ENCODE measurements at places on chromosomes 5 and 9.

- DNase-seq: no peak
Observed at GRCh38 chr9:124768334-124768733, 2.8 kb downstream of the NR6A1 start.

GRCh38 chr5:74333430-74333829 is 307.1 kb downstream of the ENC1 start:
- DNase-seq: no peak

DNA sequence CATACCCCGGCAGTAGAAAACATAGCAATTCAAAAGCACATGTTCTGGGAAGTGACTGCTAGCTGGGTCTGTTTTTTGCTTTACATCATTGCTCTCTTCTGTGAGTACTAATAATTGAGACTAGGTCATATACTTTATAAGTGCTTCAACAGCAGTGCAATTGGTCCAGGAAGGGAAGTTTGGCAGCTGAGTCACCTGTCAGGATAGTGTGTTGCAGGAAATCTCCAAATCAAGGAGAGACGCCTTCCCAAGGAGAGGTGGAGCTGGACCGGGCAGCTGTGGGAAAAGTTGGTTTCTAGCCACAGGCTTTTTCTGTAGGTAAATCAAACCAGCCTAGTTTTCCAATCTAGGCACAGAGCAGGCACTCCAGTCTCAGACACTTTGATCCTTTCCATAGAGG is 330.1 kb downstream of the ENC1 start:
- no peak for DNase-seq

GRCh38 chr9:21455320-21455719 is 15.1 kb downstream of the IFNA1 start:
- DNase-seq: no peak

DNA sequence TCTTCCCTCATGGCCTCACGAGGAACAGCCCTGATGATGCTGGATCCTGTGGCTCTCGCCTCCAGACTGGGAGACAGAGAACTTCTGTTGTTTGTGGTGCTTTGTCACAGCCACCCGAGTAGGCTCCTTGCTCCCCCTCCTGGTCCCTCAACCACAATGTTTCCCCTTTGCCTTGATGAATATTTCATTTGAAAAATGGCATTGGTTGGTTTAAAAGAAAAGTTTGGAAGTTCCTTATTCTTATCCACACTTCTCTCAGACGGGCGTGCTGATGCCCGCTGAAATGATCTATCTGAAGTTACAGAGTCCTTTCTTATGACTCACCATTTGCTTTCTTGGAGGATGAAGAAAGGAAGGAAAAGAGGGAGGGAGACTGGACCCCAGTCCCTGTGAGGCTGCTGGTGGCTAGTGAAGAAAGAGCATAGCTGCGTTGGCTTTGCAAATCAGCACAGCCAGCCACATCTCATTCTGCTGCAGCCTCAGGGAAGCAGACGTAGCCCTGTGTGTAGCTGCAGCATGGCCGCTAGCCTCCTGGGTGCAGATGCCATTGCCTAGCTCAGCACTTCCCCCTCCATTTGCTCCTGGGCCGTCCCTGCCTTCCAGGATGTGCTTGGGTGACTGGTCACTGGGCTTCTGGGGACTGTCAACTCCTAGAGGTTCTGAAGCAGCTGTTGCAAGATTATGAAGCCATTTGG is 185.9 kb downstream of the ERCC6L2 start:
- peak; percentile 29 for DNase-seq
